ENCODE measurements at places on chromosomes 11 and 22.
A peak's percentile ranks its signal among the peaks of the same experiment; 100 is the strongest.

DNA sequence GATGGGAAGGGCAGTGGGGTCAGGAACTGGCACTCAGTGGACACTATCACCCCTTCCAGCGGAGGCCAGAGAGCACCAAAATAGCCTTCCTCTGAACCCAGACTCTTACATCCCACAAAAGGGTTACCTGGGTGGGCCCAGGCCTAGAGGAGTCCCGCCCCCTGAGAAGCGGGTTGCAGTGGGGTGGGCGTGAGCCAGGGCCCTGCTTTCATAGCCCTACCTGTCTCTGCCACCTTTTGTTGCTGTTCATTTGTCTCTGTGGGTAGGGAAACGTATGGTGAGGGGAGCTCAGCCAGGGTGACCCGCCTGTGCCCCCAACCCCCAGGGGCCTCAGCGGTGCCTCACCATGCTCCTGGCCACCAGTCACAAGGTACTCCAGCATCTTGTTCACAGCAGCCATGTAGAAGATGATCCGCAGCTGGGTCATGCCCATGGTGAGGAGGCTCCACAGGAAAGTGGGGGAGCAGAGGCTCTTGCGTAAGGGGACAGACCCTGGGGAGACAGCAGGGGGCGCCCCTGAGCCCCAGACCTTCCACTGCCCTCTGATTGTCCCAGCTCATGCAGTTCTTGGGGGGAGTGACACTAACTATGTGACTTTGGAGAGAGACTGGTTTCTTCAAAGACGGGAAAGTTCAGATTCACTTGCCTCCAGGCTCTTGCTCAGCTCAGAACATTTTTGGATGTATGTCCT lies 24.0 kb downstream of the SLC43A1 start:
- no peak for DNase-seq

GRCh38 chr22:42586381-42586780 lies 28.3 kb downstream of the POLDIP3 start:
- DNase-seq, result no peak

GRCh38 chr11:76672431-76673175 lies 2.1 kb upstream of the LRRC32 start:
- no peak for DNase-seq

- no peak for DNase-seq
These were observed 24.2 kb downstream of the A4GALT start for GRCh38 chr22:42696331-42696967.

DNA sequence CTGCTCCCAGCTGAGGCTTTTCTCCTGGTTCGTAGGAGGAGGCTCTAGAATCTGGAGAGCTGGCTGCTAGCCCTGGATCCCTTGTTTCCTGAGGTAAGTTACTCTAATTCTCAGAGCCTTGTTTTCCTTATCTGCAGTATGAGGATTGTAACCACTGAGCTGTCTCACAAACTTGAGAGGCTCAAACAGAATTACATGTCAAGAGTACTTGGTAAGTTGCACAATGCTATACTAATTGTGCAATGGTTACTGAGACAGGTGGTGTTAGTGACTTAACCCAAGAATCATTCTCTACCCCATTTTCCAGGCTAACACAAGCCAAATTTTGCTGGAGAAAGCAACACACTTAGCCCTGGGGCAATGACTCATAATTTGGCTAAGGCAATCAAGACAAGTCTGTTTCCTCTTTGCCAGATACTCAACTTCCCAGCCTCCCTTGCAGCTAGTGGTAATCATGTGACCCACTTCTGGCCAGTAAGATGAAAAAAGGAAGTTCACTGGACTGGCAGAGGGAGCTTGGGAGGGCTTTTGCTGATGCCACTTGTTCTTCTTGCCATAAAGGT lies 348.0 kb downstream of the TENM4 start:
- no peak for DNase-seq

GRCh38 chr11:17381156-17381555 lies 7.3 kb downstream of the KCNJ11 start:
- no peak for DNase-seq

DNA sequence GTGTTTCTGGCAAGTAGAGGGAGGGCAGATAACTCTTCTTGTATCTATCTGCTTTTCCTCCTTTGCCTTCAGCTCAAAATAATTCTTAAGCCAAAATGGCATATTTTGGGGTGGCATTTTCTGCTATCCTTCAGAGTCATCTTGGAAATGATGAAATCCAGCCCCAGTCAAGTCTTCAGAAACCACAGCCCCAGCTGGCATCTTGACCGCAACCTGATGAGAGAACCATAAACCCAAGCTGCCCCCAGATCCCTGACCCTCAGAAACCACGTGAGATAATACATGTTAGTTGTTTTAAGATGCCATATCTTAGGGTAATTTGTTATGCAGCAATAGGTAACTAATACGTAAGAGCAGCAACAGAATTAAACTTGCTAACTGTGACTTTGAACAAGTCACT lies 15.1 kb upstream of the PAMR1 start:
- no peak for DNase-seq

- no peak for DNase-seq
These were observed 26.3 kb downstream of the KCNJ4 start for GRCh38 chr22:38428714-38429113.

- DNase-seq, result no peak
These were observed 35.4 kb upstream of the SMIM38 start for GRCh38 chr11:69120096-69120875.

- no peak for DNase-seq
These were observed 6.8 kb upstream of the HEPACAM start for GRCh38 chr11:124942466-124943253.

GRCh38 chr22:37277384-37277783 lies 4.9 kb upstream of the CYTH4 start:
- DNase-seq, result no peak

DNA sequence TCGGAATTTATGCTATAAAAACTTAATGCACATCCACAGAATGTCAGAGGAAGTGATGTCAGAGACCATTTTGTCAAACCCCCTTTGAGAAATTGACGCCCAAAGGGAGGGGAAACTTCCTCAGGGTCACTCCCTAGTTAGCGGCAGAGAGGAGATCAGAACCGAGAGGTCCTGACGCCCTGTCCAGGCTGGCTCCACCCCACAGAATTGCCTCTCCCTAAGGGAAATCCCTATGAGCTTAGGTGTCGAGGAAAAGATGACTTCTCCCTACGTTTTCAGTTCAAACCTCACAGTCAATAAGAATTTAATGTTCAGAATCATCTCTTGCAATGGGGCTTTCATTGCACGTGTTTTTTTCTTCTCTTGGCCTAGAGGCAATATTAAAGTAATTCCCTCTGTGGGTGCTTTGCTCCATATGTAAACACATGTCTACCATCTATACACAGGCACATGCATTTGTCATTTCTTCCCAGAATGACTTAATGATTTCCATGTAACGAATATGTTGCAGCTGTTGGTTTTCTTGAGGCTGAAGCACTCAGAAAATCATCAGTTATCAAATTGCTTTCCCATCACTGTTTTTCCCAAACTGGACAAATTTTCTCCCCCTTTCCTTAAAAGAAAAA lies 148.7 kb upstream of the TIMP3 start:
- DNase-seq, result no peak

DNA sequence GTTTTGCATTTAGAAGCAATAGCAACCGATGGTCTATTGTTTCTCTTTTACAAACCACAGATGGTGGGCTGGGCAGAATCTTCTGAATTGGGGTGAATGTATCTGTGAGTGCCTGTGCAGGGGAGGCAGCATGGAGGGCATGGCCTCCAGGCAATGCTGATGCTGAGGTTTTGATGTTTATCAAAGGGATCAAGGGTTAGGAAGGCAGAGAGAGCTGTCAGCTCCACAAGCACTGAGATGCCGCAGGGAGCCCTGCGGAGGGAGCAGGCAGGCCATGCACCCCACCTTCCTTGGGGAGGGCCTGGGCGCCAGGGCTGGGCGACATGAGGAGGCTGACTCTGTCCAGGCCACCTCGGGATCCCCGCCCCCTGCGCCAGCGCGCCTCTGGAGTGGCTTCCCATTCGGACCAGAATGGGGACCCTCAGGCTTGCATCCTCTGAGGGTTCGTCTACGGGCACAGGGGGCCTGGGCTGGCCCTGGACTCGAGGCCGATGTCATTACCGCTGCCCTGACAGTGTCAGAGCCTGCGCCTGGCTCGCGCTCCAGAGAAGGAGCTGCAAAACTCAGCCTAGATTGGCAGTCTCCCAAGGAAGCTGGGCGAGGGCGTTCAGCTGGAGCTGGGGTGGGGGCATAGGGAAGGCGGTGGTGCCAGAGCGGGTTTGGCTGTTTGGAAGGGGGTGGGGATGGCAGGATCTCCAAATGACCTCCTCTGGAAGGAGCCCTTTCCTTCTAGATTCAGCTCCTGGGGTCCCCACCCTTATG lies 13.9 kb upstream of the TH start:
- no peak for DNase-seq

DNA sequence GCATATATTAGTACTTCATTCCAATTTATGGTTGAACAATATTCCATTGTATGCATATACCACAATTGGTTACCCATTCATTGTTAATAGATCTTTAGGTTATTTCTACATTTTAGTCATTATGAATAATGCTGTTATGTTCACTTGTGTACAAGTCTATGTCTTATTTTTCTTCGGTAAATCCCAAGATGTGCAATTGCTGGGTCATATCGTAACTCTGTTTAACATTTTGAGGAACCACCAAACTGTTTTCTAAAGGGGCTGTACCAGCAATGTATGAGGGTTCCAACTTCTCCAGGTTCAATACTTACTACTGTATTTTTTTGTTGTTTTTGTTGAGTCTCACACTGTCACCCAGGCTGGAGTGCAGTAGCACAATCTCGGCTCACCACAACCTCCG lies 33.1 kb downstream of the NUP98 start:
- DNase-seq, result no peak

DNA sequence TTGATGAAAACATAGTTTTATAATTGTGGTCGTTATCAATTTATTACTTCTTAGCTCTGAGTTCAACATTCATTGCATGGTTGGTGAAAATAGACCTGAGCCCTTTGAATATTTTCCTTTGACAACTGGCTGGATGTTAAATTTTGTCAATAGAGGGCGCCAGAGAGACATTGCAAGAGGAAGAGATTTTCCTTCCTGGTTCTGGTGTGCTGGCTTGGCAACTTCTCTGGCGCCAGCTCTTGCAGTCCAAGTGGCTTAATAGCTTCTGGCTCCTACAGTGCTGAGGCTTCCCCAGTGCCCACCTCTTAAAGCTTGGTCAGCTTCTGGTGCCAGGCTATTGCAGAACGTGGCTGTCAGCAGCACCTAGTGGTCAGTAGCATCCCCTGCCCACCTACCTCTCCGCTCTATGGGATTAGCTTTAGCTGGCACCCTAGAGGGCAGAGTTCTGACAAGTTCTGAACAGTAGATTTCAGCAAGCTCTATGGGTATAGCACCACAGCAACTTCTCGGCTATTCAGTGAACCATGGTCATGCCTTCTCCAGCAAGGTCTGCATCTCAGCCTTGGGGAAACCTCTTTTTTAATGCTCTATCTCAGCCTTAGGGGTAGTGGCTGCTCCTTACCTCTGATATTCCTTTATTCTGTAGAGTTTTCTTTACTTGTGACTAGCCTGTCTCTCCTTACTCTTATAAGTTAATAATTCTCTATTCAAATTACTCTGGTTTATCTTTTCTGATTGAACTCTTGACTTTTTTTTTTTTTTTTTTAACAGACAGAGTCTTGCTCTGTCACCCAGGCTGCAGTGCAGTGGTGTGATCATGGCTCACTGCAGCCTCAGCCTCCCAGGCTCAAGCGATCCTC lies 59.4 kb downstream of the ACER3 start:
- peak; percentile 40 for DNase-seq

DNA sequence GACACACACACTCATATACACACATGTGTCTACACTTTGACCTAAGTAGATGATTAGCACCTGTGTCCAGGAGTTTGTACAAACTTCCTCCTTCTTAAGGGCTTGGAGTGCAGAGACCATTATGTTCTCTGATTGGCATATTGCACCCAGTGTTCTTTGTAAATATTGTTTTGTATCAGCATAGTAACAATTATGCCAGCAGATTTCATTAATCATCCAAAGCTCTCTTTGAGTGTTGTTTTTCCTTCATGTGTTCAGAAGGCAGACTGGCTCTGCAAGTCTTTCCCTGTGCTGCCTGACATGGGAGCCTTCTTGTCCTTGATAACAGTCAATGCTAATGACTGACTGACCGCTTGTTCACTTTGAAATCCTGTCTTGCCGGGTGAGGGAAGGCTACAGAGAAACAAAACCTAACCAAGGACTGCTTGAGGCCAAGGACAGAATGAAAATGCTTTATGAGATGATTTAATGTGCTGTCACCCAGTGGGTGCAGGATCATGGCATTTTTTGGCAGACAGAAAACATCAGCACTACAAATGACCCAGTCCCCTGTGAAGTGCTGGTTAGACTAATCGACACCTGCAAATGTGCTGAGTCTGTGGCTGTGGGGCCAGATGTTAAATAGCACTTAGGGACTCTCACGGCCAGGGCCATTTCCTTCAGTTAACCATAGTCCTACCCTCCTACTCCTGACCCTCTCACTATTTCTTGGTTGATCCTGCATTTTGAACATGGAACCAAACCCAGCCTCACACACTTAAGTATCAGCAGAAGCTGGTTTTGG lies 6.6 kb upstream of the BARX2 start:
- DNase-seq, result no peak

DNA sequence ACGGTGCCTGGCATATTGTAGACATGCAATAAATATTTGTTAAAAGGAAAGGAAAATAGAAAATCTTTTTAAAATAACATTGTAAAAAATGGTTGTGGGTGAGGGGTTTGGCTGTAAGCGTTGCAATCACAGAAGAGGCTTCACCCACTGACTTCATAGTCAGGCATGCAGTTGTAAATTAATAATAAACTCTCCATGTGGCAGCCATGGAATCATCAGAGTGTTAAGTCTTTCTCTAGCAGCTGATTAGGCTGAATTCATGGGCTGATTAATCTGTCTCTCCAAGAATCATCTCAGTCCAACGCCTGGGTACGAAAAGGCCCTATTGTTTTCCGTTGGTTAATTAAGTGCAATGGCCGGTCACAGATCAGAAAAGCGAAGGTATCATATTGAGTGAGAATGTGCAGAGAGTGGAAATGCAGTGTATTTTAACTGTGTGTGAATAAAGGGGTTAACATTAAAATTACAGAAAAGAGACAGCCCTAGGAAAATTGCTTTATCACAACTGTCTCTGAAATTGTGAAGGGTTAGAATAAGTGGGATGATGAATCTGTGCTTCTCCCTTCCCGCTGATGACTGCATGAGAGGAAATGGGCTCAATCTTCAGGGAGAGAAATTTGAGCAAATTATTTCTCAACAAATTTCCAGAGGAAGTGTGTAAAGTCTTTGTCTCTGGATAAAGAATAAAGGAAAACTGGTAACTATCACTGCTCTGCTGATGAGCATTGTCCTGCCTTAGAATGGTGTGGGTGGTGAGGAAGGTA lies 269.0 kb downstream of the FAM76B start:
- no peak for DNase-seq

- DNase-seq, result no peak
These were observed 43.9 kb upstream of the PRODH start for GRCh38 chr22:18979957-18980356.

All from SIG-M5 (cell line).